ENCODE measurements at places on chromosomes 13 and 19.

- no peak for DNase-seq
These were observed 6.3 kb downstream of the GPR180 start for GRCh38 chr13:94607939-94608338.

DNA sequence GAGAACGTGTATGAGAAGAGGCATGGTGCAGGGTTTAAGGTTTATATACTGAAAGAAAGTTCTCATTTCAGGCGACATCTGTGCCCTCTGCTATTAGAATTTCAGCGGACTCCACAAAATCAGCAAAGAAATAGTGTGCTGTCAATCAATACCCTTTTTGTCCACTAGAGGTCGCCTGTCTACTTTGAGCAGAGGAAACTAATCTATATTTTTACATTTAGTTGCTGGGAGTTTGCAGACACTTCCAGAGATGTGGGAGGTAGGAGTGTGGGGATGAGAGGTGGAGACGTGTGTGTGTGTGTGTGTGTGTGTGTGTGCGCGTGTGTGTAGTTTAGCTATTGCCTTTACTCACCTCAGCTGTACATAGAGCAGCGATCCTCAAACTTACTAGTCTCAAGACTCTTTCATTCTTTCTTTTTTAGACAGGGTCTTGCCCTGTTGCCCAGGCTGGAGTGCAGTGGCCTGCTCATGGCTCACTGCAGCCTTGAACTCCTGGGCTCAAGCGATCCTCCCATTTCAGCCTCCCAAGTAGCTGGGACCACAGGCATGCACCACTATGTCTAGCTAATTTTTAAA, 9.7 kb downstream of the INAFM1 start:
- DNase-seq: peak; percentile 66

- no peak for DNase-seq
These were observed 184.1 kb upstream of the EDNRB start for GRCh38 chr13:78102741-78103140.

DNA sequence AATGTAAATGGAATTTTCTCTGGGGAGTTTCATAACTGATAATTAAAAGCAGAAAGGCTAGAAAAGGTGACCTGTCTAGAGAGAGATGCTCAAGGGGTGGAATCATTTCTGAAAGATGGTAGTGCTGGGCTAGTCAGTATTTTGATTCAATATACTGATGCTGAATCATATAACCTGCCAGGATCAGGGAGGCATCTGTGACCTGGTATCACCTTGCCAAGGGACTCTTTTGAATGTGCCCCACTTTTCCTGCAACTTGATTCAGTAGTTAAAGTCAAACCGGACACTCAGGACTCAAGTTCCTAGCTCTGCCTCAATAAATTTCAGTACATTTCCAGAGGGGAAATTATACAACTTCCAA, 15.8 kb downstream of the LCP1 start:
- DNase-seq: no peak

DNA sequence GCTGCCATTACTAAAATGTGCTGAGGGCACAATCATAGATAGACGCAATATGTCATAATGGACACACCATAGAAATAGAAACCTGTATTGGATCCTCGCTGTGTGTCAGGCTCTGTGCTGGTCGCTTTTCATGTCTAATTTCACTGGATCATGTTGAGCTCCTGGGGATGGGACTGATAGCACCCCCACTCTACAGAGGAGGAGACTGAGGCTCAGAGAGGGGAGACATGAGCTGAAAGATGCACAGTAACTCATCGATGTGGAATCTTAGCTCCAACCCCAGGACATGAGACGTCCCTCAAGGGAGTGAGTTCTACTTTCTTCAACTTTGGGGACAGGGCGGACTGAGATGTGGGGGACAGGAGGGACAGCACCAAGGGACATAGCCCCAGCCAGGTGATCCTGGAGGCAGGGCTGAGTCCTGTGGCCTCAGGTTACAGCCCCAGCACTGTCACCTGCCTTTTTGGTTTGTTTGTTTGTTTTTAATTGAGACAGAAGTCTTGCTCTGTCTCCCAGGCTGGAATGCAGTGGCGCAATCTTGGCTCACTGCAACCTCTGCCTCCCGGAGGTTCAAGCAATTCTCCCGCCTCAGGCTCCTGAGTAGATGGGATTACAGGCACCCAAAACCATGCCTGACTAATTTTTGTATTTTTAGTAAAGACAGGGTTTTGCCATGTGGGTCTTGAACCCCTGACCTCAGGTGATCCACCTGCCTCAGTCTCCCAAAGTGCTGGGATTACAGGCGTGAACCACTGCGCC, 6.6 kb upstream of the GIPC1 start:
- no peak for DNase-seq

DNA sequence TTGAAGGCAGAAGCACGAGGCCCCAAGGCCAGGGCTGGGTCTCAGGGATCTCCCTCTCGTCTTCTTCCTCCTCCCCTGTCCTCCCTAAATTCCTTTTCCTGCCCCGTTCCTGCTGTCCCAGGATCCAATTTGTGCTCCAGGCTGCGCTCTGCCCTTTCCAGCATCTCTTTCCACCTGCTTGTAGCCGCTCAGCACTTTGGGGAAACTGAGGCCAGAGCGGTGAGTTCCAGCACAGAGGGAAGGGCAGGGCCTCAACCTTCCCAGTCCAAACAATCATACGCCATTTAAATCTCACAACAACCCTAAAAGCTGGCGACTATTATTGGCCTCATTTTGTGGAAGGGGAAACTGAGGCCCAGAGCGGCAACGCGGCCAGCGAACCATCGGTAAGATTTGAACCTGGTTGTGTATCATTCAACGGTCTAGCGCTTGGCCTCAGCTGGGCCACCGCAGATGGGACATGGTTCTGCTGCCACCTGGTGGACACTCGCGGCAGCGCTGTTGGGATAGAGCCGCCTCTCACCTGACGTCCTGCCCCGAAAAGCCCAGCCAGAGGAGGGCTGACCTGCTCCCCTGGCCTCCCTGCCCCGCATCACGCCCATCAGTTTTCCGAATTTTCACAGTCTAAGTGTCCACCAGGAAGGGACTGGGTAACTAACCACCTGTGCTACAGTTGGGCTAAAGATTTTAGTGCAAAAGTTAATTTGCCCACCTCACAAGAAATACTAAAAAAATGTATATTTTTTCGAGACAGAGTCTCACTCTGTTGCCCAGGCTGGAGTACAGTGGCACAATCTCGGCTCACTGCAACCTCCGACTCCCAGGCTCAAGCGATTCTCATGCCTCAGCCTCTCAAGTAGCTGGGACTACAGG, 4.2 kb upstream of the RPL18A start:
- no peak for DNase-seq

DNA sequence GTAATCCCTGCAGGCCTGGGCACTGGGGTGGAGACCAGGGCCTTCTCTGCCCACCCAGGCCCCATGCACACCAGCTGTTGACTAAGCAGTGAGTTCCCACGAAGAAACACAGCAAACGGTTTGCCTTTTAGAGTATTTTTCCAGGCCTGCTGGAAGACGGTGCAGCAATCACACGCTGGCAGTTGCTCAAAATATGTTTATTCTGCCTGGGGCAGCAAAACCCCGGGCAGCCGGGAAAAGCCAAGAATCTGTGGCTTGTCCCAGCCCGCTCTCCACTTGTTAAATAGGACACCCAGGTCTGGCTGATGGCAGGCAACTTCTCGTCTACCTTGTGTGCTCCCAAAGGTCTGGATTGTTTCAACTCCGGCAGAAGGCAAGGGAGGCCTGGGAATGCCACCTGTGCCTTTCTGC, 40.8 kb downstream of the GGACT start:
- no peak for DNase-seq

DNA sequence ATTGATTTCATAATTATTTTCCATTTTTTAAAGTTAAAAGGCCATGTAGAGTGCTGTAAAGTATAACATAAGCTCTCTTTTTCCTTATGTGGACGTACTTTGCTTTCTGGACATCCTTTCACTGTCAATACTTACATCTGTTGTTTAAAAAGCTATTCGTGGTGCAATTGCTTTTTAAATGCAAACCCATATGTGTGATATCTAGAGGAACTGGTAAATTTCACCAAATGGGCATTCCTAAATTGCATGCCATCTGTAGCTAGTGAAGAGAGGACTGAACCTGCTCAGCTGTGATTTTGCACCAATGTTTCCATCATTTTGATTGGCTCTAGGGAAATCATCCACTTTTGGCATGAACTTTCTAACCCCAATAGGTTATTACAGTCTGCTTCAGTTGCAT, 129.4 kb downstream of the PCDH17 start:
- DNase-seq: no peak

- no peak for DNase-seq
These were observed 247.3 kb downstream of the MTUS2 start for GRCh38 chr13:29067306-29067945.

GRCh38 chr13:75938811-75939560, 302.9 kb downstream of the LMO7 start:
- DNase-seq: no peak

- DNase-seq: no peak
These were observed 1019.0 kb downstream of the DIAPH3 start for GRCh38 chr13:59144700-59145099.

DNA sequence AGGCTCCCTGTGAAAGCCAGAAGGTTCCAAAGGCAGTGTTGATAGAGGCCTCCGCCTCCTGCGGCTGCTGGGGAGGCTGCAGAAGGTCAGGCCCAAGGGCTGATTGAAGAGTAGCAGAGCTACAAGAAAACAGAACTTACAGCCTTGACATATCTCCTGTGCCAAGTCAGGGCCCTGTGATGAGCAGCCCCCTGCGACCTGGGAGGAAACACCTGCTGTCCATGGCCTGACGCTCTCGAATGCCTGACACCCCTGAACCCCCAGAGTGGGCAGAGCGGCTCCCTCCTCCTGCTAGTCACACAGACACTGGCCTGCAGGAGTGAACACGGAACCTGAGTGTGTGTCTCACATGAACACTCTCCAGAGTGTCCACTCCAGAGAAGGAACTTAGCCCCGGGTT, 38.2 kb upstream of the TUBGCP3 start:
- no peak for DNase-seq

DNA sequence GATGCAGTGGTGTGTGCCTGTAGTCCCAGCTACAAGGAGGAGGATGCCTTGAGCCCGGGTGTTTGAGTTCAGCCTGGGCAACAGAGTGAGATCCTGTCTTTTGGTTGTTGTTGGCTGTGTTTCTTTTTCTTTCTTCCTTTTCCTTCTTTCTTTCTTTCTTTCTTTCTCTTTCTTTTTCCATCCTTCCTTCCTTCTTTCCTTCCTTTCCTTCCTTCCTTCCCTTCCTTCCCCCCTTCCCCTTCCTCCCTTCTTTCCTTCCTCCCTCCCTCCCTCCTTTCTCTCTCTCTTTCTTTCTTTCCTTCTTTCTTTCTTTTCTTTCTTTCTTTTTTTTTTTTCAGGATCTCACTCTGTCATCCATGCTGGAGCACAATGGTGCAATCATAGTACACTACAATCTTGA, 46.5 kb upstream of the SIN3B start:
- no peak for DNase-seq

- DNase-seq: peak; percentile 12
These were observed 11.8 kb downstream of the LRRC4B start for GRCh38 chr19:50556282-50557008.

- no peak for DNase-seq
These were observed 16.1 kb downstream of the ADAT3 start for GRCh38 chr19:1921326-1921725.

DNA sequence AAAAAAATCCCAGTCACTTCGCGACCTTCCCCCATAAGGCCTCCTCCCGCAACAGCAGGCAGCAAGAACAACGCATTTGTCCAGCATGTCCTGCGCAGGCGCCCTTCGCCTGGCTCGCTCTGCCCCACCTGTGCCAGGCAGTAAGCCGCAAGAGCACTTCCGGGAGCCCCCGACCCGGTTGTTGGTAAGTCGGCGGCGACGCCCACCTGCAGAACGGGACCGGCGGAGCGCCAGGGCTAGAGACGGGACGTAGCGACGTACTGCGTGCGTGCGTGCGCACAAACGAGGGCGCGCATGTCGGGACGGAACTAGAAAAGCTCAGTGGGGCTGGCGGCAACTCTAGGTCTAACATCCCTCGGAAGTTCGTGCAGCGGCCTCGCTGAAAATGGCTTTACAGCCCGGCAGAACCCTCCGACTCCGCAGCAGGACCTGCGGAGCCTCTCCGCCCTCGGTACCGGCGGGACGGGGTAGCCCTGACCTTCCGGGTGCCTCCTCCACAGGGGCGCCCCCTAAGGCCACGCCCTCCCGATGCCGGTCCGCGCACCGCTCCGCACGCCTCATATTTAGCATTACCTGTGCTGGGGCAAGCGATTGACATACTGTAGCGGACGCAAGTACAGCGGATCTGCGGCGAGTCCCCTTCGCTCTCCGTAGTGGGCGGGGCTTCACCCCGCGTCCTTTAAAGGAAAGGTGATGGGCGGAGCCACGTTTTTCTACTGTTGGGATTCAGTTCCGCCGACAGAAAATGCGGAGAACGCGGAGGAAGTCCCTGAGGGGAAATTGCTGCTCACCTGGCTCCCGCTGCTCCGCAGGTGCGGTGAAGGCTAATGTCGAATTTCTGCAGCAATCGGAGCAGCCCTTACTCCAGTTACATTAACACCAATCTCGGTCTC, at the start of gene MTIF3:
Gene MTIF3, minus strand, starts transcription at position 629 of the 893 bp plus-strand sequence. CDS start 10,116 bp downstream, outside the sequence.
- peak; percentile 61 for DNase-seq

Data from HFF-Myc (cell line).